ENCODE measurements at places on chromosomes 1 and 21.
A peak's percentile ranks its signal among the peaks of the same experiment; 100 is the strongest.

GRCh38 chr1:148308832-148309458, 156.9 kb upstream of the NBPF11 start:
- DNase-seq: peak; percentile 66

DNA sequence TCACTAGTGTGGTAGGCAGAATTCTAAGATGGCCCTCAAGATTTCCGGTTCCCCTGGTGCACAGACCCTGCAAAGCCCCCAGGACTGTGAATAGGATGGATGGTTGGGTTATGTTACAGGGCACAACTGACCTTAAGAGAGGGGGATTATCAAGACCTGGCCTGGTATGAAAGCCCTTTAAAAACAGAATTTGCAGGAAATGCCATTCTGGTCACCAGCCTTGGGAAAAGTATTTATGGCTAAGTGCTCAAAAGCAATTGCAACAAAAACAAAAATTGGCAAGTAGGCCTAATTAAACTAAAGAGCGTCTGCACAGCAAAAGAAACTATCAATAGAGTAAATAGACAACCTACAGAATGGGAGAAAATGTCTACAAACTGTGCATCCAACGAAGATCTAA, 144.7 kb upstream of the EDN2 start:
- DNase-seq: no peak

DNA sequence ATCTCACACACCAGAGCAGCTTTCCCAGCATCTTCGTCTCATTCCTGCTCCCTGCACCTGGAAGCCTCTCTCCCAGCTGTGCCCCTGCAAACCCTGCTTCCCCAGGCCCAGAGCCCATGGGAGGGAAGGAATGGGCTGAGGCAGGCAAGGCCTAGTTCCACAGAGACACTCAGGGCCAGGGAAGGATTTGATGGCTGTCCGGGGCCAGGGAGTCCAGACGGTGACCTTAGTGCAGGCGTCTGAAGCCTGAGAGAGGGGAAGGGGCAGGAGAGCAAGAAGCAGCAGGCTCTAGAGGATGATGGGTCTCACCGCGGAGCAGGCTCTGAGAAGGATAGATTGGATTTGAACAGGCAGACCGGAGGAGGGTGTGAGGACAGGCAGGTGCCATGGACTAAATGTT, 22.2 kb upstream of the TNNI1 start:
- DNase-seq: no peak

DNA sequence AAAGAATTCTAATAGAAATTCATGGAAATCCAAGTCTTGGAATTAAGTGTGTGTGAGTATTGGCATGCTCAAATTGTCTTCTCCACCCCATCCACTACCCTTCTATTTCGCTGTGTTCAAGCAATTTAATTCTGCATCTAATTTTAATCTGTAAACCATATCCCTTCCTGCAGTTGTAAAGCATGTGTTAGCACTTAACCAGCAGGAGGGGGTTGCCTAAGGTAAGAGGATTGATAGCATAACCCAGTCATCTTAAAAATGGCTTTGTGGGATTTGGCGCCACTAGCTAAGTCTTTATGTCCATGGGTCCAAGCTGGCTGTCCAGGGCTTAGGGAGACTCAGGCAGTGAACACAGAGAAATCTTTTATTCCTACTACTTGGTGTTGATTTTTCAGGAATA, 210.3 kb downstream of the PTPRC start:
- DNase-seq: no peak

DNA sequence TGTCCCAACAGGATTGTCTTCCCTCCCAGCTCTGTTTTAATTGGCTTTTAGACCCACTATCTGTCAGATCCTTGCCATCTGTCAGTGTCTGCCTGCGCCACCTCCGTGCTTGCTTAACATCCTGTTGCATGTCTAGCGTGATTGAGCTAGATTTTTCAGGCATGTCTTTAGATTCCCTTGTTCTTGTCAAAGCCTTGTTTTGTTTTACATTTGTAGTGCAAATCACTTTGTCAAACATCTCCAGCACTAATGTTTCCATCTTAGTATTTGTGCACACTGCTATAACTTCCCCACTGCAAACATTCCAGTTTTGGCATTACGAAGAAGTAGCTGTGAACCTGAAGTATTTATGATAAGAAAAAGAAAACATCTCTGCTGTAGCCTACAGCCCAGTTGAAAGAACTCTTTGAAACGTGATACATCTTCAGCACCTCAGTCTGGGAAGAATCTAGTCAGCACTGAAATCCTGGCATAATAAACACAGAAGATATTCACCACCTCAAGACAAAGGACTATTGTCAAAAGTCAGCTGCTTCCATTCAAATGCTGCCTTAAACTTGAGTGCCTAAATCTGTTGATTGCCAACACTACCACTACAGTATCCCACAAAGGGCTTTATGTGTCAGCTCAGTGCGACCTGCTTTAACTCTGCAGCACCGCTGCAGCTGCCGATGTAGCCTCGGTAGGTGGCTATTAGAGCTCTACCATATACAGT, 105.0 kb downstream of the FNBP1L start:
- DNase-seq: peak; percentile 31

DNA sequence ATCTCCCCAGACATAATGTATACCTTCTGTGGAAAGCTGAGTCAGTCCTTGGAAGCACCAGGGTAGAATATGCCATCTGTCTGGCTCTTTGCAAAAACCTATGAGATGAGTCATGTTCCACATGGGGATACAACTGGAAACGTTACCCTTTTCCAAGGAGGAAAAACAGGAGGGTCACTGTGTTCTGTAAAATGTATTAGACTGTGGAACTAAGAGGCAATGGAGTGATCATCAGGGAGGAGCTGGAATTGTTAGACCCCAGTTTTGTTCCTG, 16.1 kb upstream of the PSMD4 start:
- no peak for DNase-seq

DNA sequence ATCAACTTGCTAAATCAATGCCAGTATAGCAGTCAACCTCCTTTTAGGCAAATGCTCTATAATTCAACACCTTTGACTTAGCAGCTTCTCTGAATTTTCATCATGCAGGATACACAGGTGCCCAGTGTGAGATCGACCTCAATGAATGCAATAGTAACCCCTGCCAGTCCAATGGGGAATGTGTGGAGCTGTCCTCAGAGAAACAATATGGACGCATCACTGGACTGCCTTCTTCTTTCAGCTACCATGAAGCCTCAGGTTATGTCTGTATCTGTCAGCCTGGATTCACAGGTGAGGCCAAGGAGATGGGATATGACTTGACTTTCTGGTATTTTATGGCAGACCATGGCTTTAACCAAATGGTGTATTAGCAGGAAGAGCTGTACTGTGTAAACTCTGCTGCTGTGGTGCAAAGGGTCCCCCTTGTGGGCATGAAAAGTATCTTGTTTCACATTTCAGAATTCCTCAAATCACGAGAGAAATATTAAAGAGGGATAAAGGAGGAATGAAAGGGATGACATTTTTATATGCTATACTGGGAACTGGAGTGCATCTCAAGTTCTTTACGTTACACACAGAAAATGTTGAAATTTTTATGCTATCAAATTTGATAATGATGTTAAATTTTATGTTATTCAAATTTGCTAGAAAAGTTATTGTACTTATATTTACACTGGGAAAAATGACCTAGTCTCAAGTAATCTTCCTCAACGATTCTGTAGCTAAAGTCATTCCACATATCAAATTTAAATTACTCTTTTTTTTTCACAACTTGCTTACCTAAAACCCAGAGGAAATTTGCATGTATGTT, 88.9 kb downstream of the CRB1 start:
- DNase-seq: peak; percentile 45

GRCh38 chr1:28123461-28123961, 35.1 kb upstream of the EYA3 start:
- no peak for DNase-seq

GRCh38 chr1:3062616-3063378, 6.2 kb upstream of the PRDM16 start:
- peak; percentile 67 for DNase-seq

DNA sequence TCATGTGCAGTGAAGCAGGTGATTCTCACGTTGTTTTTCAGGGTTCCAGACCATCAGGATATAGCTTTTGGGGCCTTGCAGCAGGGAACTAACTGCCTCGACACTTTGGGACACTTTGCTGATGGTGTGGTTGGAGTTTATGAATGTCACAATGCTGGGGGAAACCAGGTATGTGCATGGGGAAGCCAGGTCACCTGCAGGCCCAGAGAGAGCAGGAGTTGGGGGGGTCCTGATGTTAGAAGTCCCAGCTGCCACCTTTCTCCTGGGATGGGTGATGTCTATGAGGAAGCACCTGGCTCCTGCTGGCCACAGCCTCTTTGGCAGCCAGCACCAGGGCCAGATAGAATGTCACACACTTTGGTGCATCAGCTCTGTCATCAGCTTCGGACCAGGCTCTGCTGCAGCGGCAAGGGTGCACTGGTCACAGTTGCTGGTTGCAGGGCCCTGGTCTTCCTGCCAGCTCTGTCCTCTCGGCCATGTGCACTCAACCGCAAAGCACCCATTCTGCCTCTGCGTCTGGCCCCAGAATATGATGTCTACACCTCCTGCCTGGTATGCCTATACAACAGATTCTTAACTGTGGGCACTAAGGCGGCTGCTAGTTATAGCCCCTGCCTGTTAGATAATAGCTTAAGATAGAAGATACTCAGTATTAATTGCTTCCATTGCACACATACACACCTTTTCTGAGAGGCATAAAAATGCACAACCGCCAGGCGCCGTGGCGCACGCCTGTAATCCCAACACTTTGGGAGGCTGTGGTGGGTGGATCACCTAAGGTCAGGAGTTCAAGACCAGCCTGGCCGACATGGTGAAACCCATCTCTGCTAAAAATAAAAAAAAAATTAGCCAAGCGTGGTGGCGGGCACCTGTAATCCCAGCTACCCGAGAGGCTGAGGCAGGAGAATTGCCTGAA, 160.7 kb downstream of the PGBD5 start:
- no peak for DNase-seq

DNA sequence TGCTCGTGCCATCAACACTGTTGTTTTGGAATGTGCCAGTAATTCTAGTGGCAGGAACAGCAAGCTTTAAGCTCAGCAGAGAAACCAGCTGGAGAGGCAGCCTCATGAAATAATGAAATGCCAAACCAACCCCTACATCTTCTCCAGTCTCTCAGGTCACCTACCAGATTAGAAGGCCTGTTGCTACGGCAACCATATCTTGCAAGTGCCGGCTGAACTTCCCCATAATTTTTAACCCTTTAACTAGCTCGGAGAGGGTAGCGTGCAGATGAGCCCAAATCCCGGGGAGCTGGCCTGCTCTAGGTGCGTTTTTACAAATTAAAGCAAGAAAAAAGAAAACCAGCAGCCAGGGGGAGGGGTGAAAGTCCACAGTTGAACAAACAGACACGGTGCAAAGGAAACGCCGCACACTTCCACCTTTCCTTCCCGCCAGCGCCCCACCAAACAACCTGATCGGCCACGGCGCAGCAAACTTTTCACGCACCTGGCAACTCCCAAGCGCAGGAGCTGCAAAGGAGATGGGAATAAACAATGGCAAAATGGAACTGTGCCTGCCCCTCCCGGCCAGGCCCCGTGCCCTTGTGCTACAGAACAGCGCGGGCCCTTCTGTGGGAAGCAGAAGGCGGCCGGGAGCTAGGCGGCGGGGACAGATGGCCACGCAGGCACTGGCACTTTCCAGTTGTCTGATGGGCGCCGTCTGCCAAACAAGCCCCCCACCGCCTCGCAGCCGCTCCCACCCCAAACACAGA, 50.1 kb downstream of the SSBP3 start:
- no peak for DNase-seq

- peak; percentile 57 for DNase-seq
Measured at GRCh38 chr1:168260393-168260792, 20.3 kb upstream of the TBX19 start.

- DNase-seq: no peak
Measured at GRCh38 chr1:15479654-15480347, 3.9 kb downstream of the CELA2B start.

GRCh38 chr1:19813643-19813960, 1.5 kb downstream of the RNF186 start:
- DNase-seq: no peak

- no peak for DNase-seq
Measured at GRCh38 chr21:34704119-34704518, 35.3 kb downstream of the CLIC6 start.

- DNase-seq: no peak
Measured at GRCh38 chr1:210241121-210241520, 8.5 kb downstream of the SERTAD4 start.

- no peak for DNase-seq
Measured at GRCh38 chr1:203316626-203317093, 11.3 kb downstream of the BTG2 start.

GRCh38 chr1:200314085-200314750, 95.6 kb downstream of the ZNF281 start:
- DNase-seq: no peak

GRCh38 chr21:34661848-34662247, 6.9 kb upstream of the CLIC6 start:
- DNase-seq: no peak

- no peak for DNase-seq
Measured at GRCh38 chr1:119617751-119618691, 30.0 kb downstream of the ZNF697 start.

DNA sequence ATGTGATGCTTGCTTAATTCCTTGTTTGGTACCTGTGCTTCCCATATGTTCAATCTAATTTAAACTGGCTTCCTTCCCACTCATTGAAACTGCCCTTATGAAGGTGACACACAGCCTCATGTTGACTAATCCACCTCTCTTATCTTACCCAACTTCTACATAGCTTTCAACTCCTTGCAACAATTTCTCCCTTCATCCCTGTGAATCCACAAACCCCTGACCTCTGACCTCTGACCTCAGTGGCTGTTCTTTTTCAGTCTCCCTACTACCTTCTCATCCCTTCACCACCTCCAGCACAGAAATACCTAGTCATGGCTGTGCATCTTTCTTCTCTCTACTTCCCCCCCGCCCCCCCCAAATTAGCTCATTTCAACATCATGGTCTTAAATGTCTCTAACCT, 144.5 kb downstream of the TTLL7 start:
- no peak for DNase-seq

- no peak for DNase-seq
Measured at GRCh38 chr1:25992689-25993171, 5.1 kb downstream of the PAFAH2 start.

DNA sequence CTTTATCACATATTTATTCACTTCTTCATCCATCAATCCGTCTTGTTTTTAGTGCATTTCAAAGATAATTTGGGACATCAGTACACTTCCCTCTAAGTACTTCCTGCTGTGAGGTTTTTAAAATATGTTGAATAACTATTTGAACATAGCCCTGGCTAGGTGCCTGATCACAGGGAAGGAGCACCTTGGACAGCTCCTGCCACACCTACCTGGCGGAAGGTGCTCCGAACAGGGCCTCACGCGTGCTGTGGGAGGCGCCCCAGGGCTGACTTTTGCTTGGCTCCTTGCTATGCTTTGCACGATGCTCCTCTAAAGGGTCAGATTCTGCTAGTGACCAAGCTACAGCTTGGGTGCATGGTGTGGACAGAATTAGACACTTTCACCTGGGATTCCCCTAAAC, 4.9 kb upstream of the ATXN7L2 start:
- peak; percentile 72 for DNase-seq

DNA sequence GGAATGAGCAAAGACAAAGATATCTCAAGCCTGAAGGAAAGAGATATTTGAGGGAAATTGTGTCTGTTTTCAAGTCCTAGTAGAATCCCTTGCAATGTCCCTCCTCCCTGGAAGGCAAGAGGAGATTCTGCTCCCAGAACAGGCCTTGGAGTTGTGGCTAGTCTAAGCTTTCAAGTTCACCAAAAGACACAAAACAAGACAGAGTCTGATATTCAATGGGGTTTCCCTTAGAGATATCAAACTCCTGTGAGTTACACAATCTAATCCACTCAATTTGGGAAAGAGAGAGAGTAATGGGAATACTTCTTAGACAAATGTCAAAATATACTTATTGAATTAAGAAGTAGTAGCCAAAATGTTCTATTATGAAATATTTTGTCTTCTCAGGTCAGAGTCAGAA, 162.8 kb upstream of the ADAMTS5 start:
- DNase-seq: no peak

- peak; percentile 76 for DNase-seq
Measured at GRCh38 chr1:17540255-17541001, 930 bp downstream of the ARHGEF10L start.

Data from iPS-NIHi11 (cell line).